ENCODE measurements at places on chromosomes 4 and X. TPM values are rescaled to one million over a fixed set of nuclear protein-coding genes. Genes with fewer than 3 reads are reported as not detected.

Gene ABLIM2
- total RNA-seq, result 4.0 TPM

Gene PRR32
- not detected for total RNA-seq

Gene ERVMER34-1
- total RNA-seq, result 0.13 TPM

Gene ADH6
- not detected for total RNA-seq

DNA sequence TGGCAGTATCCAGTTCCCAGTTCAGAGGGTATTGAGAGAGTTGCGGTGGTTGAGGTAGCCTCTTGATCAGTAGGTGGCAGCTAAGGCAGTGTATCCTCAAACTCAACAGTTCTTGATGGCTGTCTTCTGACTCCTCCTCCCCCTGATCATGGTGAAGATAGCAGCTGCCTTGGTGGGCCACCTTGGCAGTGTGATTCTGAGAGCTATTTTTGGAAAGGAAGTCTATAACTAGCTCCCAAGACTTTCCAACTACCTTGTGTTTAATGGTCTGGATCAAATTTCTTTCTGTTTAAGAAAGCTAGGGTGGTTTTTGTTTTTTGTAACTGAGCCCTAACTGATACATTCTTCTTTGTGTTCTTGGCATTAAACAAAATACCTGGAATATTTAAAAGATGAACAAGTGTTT lies 10.5 kb upstream of the TBC1D19 start:
- peak; percentile 83 for DNase-seq

DNA sequence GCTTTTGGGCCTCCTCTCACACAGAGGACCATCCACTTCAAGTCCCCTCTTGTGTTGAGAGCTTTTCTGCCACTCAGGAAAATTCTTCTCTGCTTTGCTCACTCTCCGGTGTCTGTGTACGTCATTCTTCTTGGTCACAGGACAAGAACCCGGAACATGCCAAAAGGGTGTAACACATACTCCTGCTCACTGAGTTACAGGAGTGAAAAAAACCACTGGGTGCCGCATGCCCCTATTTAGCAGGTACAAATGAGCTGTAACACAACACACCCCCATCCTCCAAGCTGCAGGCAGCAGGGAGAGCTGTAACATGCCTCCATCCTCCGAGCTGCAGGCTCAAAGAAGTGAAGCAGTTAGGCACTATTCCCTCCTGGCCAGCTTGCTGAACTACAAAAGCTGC lies 13.0 kb upstream of the CXCL2 start:
- DNase-seq, result no peak

- no peak for DNase-seq
These were observed 33.6 kb downstream of the RPGR start for GRCh38 chrX:38293741-38294140.

- peak; percentile 27 for DNase-seq
These were observed at the start of gene GPRASP2 for GRCh38 chrX:102712216-102712966. Gene GPRASP2, plus strand, starts transcription at chrX:102712448. Its CDS starts 2,422 bp downstream, at chrX:102714870.
